ENCODE measurements at places on chromosomes 2 and 18.

DNA sequence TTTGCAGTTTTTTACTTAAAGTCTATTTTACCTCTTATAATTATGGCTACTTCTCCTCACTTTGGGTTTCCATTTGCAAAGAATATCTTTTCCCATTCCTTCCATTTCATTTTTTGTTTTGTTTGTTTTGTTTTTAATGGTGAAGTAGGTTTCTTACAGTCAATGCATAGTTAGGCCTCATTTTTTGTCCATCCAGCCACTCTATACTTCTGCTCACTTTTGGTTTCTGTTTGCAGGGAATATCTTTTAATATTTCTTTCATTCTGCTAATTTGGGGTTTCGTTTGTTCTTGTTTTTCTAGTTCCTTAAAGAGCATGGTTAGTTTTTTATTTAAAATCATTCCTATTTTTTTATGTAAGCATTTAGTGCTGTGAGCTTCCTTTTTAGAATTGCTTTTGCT is 339.4 kb downstream of the GRB14 start:
- DNase-seq = no peak

GRCh38 chr2:55547001-55547400 is 27.5 kb downstream of the CFAP36 start:
- no peak for DNase-seq

- no peak for DNase-seq
These were observed 25.5 kb downstream of the CENPO start for GRCh38 chr2:24818721-24819167.

- DNase-seq = no peak
These were observed 27.5 kb downstream of the COA5 start for GRCh38 chr2:98580656-98581284.

DNA sequence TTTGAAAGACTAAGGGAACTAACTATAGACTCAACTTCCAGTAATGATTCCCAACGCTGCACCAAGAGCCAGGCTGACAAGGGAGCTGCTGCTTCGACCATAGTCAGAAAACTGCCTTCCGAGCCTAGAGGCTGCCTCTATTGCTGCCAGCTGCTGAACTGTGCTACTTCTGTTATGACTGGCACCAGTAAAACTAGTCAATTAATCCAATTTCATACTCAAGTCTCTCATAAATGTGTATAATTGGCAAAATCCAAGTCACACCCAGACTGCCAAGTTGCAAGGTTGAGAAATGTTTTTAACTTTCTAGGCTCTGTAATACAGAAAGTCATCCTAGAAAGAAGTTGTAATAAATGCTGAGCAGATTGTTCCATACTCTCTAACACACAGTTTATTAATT is 117.4 kb downstream of the SPOPL start:
- DNase-seq = no peak

- no peak for DNase-seq
These were observed 92.7 kb downstream of the ZNF516 start for GRCh38 chr18:76402026-76402990.

GRCh38 chr18:62436636-62437234 is 86.1 kb upstream of the ZCCHC2 start:
- no peak for DNase-seq

DNA sequence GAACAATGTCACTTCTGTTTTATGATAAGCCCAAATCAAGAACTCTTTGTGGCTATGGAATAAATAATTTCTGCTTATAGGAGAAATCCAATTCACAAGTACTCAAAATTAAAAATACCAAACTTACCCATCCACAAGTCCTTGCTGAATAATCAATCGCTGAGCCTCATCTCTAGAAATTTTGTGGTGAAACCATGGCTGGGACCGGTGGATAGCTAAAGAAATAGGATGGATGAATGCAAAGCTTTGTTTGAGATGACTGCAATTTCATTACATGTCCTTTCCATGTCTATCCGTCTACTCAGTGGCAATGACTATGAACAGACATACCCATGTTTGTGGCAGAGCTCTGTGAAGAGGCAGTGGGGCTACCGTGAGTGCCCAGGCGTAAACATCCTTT is 124.4 kb downstream of the GRB14 start:
- no peak for DNase-seq

- no peak for DNase-seq
These were observed 1.4 kb downstream of the MBP start for GRCh38 chr18:77131100-77131651.

GRCh38 chr2:99106913-99107312 is 34.6 kb upstream of the C2orf15 start:
- DNase-seq = no peak

DNA sequence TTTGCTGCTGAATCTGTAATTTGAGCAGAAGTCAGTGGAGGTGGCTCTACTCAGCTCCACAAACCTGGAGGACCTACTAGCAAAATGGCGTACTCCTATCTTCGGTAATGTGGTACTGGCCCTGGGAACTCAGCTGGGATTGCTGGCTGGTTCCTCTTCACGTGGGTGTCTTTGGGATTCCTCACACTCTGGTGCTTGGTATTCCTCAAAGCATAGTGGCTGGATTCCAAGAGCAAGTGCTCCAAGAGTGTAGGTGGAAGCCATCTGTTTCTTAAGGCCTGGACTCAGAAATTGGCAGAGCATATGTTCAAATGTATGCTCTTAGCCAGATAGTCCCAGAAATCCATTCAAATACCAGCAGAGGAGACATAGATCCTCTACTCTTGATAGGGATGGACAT is 281.9 kb upstream of the CDH7 start:
- DNase-seq = no peak

DNA sequence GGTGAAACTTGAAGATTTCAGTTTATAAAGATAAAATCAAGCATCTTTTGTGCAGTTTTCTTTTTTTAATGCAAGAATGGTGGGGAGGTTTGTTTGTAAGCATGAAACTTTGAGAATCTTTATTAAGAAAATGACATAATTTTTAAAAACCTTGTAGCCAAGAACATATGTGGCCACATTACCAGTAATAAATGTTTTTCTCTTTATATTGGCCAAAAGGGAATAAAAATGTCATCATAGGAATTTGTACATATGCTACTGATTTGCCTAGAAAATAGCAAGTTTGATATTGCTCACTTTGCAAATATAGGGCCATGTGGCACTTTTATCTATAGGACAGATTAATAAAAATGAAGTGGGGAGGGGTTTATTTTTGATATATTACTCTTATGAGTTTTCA is 25.6 kb downstream of the METTL21A start:
- DNase-seq = no peak

GRCh38 chr2:21163213-21163612 is 39.4 kb downstream of the TDRD15 start:
- no peak for DNase-seq

GRCh38 chr2:206700156-206700555 is 18.0 kb downstream of the DYTN start:
- no peak for DNase-seq

GRCh38 chr2:134203175-134203574 is 50.7 kb upstream of the MGAT5 start:
- no peak for DNase-seq

GRCh38 chr2:234536178-234536965 is 39.5 kb upstream of the ARL4C start:
- DNase-seq = no peak

GRCh38 chr2:160494201-160494644 is 616 bp upstream of the RBMS1 start:
- DNase-seq = no peak

GRCh38 chr2:215746887-215747615 is 266.3 kb downstream of the MREG start:
- DNase-seq = no peak

- peak; percentile 3 for DNase-seq
These were observed 33.6 kb upstream of the RNF149 start for GRCh38 chr2:101341901-101342624.

- DNase-seq = no peak
These were observed 7.3 kb upstream of the PLEK start for GRCh38 chr2:68357605-68358337.

DNA sequence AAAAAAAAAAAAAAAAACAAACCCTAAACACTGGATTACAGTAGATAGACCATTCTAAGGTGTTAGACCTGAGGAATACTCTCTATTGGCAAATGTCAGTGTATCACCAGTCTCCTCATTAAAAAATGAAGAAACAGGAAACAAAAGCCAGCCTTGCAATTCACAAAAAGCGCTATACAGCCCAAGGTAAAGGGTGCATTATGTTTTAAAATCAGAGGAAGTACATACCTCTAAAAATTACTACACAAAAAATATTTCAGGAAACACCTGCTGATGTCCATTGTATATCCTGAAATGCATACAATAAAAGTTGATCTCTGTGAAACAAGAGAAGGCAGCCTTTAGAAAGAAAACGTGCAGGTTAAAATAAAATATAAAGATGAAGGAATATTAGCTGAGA is 54.9 kb upstream of the TSPYL6 start:
- DNase-seq = no peak

DNA sequence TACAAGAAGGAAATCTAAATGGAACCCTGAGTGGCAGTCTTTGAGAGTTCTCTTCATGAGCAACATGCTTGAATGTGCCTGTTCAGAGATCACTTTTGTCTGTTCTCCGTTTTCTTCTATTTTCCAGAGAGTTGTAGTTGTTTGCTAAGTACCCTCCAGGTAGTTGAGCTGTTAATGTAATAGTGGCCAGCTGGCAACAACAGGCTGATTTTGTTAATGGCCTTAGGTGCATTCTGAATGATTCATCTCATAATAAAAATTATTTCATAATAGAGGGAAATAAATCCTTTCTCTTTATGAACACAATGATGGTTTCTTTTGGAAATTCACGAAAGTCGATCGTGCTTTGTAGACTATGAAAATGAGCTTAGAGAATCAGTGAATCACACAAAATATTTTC is 136.8 kb downstream of the LRP1B start:
- DNase-seq = no peak

- DNase-seq = no peak
These were observed 193.2 kb downstream of the CCDC85A start for GRCh38 chr2:56376699-56377665.

- no peak for DNase-seq
These were observed 36.9 kb upstream of the TTR start for GRCh38 chr18:31554776-31555175.

GRCh38 chr2:120735746-120736170 is at the start of gene GLI2:
TSS of gene GLI2 (plus strand) at chr2:120735868. CDS start at chr2:120797321, 61,453 bp downstream.
- no peak for DNase-seq

DNA sequence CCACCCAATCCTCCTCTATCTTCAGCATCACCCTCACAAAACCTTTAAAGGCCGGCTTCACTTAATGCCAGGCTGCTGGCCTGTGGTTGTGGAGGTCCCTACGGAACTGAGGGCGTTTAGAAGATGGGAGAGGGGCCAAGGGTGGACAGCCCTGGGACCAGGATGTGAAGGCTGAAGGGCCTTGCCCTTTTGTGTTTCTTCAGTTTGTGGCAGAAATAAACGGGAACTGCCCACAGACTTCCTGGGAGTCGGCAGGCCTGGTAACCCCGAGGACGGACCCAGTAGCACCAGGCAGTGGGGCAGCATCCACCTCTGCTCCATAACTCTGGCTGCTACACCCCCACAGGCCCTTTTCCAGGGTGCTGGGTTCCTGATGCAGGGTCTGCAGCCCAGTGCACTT is 51.3 kb downstream of the LYPD1 start:
- DNase-seq = no peak

DNA sequence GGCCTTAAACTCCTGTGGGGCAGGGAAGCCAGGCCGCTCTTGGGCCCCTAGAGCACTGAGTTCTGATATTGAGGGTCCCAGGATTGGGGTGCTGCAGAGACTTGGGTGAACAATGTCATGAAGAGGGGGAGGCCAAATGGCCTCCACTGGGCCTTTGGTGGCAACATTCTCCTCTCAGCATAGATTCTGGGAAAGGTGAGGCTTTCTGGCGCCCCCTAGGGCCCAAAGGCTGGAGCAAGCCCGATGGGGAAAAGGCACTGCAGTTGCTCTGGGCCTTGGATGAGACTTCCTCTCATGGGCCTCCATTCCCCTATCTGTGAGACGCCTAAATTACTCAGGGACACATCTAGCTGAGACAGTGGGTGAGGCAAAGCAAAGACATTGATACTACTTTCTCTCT is 84.8 kb downstream of the ACAA2 start:
- peak; percentile 21 for DNase-seq

- peak; percentile 26 for DNase-seq
These were observed 124.7 kb upstream of the ZNF516 start for GRCh38 chr18:76619621-76620315.

GRCh38 chr2:102449370-102449974 is 23.6 kb upstream of the SLC9A4 start:
- no peak for DNase-seq

DNA sequence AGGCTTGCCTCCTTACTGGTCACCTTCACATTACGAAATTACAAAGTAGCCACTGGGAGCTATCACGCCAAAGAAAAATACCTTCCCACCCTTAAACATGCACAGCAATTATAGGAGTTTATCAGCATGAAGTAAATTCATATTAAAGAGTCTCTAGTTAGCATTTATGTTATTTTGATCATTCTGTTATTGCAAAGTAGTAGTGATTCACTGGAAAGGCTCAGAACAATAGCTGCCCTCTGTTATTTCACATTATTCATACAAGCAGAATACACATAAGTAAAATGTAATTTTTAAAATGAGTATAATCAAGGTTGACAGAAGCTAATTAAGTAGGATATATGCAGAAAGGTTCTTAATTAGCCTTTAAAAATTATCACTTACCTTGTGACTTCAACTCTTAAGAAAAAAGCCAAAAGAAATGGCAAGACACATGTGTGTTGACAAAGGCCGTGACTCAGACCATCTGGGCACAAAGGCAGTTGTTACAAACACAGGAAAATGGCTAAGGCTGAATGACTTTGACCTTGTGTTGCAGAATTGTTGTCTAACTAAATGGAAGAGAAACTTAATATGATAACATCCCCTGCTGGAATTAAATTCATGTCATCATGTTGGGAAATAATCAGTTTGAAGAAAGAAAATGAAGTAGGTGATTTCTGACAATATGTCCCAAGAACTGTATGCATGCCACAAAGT is 108.3 kb downstream of the ARL6IP6 start:
- no peak for DNase-seq

DNA sequence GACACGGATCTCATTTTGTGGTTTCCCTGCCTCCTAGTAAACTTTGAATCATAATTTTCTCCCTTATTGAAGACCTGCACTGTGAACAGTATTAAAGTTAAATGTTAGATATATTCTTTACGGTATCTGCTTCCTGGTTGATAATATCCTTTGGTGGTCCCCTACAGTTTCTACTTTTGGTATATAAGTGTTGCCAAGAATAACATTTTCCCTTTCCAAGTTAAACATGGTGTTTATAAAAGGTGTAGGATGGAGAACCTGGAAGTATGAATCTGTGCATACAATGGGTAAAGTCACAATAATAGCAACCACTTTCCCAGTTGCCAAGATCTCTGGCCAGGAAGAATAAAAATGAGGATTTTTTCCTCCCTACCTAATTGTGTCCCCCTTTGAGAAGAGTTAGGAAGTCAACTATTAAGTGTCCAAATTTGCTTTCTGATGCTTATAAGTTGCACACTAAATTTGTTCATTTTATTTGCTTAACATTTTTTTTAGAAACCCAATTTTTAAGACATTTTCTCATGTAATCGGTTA is 201.0 kb upstream of the STK17B start:
- no peak for DNase-seq

- no peak for DNase-seq
These were observed 37.8 kb downstream of the KCTD18 start for GRCh38 chr2:200471928-200472645.

- DNase-seq = no peak
These were observed 14.1 kb downstream of the MSGN1 start for GRCh38 chr2:17830053-17831034.
